Caki2 (cell line): ENCODE measurements at places on chromosomes 5 and 9. TPM values are rescaled to one million over a fixed set of nuclear protein-coding genes. Genes with fewer than 3 reads are reported as not detected.

DNA sequence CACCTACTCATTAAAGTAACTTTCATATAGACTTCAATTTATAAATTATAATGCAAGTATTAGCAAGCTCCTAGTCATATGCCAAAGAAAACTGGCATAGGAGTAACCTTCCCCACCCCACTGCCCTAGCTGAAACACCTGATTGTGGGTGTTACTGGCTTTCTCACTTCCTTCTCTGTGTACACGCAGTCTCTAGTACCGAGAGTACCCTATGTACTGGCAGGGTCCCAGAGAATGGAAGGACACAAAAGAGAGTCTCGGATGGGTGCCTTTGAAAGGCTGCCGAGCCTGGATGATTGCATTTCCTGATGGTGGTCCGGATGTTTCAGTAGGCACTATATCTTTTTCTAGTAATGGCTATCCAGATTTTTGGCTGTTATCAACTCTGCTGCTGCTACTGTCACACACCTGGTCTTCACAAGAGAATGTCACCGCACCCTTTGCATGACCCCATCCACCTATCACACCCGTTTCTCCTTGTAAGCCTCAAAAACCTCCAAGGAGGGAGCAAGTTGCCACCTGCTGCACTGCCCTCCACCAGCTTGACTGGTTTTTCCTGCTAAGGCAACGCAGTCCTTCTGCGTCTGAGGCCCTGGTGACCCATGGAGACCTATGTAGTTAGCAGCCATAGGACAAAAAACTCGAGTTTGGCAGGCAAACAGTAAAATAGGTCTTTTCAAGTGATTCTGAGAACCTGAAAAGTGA lies 53.8 kb upstream of the CLINT1 start:
- DNase-seq, result no peak

Gene LECT2
- total RNA-seq, result not detected in 2 replicates

- DNase-seq, result peak; percentile 54
Measured at GRCh38 chr9:73643379-73644013, 491.8 kb downstream of the ANXA1 start.

- DNase-seq, result no peak
Measured at GRCh38 chr5:11222169-11222568, 461.1 kb upstream of the DAP start.

DNA sequence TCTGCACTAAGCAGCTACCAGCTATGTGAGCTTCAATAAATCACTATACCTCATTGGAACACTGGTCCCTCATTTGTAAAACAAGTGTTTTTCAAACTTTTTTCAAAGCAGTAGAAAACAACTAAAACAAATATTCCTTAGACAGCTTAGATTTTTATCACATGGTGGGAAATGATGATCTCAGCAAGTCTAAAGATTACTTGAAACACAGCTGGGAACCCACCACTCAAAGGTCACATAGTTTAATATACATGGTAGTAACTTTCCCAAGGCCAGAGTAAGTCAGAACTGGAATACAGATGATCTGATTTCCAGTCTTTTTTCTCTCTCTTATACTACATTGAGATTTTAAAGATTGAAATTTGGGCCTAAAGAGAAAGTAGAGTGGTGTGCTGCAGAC lies 850 bp upstream of the C6 start:
- no peak for DNase-seq
